SIG-M5 (cell line): ENCODE measurements at places on chromosomes 7 and 10.

DNA sequence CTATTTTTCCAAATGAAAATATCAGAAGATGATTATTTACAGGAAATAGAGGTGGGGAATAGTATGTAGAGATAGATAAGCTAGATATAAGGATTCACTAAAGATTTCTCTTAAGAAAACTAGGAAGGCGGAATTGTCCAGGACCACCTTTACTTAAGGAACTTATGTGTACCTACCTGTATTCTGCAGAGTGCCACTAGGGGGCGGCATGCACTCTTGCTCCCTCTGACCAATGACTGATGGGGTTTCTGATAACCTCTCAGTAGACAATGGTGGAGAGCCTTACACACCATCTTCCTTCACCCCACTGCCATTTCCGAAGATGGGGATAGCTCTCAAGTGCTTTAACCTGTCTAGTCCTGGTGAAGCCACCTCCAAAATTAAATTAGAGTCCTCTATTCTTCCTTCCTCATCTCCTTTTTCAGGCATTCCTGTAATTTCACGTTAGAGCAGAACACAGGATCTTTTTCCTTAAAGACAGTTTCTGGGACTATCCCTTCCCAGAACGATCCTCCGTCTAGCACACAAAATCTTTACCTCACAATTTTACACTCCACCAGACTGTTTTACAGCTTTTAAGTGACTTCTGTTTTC, 453.1 kb downstream of the SORCS1 start:
- DNase-seq: no peak

DNA sequence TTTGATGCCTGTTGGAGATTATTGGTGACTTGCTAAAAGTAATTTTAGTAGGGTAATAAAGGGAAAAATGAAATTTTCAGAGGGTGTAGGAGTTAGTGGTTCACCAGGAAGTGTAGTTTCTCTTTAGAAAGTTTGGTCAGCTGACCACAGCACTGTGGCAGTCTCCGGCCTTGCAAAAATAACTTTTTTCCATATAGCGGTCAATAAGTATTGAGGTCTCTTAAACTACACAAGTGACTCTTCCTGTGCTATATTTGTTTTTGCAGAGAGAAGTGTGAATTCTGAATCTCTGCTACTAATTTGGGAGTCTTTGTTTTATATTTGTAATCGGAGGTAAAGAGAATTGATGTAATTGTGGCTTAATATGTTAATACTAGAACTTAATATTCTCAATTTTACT, 24.3 kb downstream of the PTPN12 start:
- no peak for DNase-seq

- no peak for DNase-seq
Measured at GRCh38 chr10:94439275-94439861, 37.0 kb downstream of the TBC1D12 start.

GRCh38 chr10:3836222-3836820, 51.3 kb upstream of the KLF6 start:
- DNase-seq: no peak

DNA sequence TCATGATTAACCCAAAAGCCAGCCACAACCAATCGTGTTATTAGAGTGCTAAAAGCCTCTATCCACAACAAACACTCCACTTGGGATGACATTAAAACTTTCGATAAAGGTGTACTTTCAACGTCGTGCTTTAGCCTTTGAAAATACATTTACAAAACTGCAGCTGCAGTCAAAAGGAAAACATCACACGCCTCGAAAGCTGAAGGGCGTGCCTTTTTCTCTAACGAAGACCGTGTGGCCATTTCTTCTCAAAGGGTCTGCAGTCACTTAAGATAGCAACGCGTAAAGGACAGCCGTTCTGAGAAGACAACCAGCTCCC, 1.1 kb downstream of the ARHGAP12 start:
- no peak for DNase-seq

DNA sequence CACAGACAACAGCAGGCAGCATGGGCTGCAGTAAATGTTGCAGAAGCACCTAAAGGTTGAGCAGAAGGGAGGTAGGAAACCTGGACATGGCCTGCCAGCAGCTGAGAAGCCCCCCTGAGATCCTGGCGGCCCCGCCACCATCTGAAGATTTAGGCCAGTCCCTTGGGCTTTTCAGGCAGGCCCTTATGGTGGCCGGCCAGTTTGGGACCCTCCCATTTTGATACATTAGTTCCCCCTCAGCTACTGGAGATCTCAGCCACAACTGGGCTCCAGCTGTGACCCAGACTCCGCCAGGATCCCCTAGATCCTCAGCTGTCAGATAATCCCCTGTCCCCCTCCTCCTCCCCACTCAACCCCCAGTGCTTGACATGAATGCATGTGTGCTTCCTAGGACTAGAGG, 34.4 kb downstream of the ZNF783 start:
- DNase-seq: no peak

GRCh38 chr10:29826221-29826620, 191.4 kb upstream of the SVIL start:
- no peak for DNase-seq

DNA sequence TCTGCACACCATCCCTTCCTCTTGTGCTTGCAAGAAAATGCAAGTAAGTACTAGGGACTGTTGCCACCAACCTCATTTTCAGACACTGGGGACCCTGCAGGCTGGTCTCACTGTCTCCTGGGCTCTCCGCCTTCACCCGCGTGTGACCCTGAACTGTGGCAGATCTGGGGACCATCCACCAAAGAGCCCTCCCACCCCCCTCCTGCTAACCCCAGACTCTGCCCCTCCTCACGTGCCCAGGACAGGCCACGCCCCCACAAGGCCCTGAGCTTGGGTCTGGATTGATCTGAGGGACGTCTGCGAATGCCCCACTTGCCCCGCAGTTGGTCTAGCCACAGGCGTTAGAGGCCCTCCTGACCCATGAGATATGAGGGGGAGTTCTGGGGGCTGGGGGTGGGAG, 8.1 kb downstream of the CNPY1 start:
- no peak for DNase-seq

GRCh38 chr10:116134322-116134721, 138.7 kb downstream of the GFRA1 start:
- DNase-seq: no peak

- DNase-seq: no peak
Measured at GRCh38 chr10:88392222-88392621, 190.9 kb downstream of the RNLS start.

DNA sequence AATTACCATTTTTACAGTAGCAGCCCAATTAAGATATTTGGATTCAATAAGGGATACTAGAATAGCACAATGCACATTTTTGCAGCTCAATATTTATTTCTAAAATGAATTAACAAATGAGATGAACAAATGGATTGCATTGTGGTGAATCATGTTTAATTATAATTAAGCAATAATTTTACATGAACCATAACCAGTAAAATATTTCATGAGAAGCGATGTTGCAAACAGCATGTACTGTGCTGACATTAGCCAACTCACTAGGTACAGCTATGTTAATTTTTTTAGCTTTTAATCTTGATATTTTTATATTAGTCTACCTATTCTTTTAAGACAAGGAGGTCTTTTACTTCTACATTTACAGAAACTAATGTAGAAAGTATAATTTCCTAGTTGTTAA, 399.1 kb upstream of the AKR1E2 start:
- DNase-seq: no peak

GRCh38 chr7:81810476-81811155, 40.8 kb upstream of the HGF start:
- DNase-seq: peak; percentile 59

- DNase-seq: no peak
Measured at GRCh38 chr7:74258639-74259038, 4.4 kb upstream of the RFC2 start.

- DNase-seq: no peak
Measured at GRCh38 chr10:23522345-23522744, 83.5 kb downstream of the OTUD1 start.

DNA sequence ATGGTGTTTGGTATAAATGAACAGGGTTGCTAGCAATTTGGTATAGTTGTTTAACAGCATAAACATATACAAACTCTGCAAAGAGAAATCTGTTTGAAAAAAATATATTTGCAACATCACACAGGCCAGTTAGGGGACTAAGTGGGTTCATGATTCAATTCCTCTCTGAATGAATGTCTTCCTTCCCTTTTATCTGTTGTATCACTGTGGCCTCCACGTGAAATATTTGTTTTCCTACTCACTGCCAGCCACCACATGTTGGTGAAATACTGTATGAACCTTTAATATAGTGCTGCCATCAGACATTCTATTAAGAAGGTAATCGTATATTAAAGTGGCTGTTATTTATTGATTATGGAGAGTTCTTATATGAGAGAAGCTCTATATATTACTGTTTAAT, 157.0 kb downstream of the ARID5B start:
- DNase-seq: no peak

DNA sequence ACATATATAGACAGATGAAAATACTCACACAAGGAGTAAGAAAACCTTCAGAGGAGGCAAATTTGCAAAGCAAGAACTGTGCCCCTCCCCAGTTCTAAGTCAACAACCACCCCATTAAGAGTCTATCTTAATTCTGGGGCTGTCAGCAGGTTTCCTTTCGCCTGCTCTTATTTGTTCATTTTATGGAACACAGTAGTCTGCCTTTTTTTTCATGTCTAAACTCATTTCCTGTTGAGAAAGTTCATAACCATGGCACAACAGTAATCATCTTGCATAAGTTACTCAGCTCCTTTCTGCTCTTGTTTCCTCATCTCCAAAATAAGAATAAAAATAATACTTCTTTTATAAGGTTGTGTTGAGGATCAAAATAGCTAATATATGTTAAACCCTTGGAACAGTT, 25.8 kb upstream of the AMPH start:
- peak; percentile 4 for DNase-seq

GRCh38 chr10:97042716-97043562, 142.8 kb downstream of the SLIT1 start:
- DNase-seq: no peak

DNA sequence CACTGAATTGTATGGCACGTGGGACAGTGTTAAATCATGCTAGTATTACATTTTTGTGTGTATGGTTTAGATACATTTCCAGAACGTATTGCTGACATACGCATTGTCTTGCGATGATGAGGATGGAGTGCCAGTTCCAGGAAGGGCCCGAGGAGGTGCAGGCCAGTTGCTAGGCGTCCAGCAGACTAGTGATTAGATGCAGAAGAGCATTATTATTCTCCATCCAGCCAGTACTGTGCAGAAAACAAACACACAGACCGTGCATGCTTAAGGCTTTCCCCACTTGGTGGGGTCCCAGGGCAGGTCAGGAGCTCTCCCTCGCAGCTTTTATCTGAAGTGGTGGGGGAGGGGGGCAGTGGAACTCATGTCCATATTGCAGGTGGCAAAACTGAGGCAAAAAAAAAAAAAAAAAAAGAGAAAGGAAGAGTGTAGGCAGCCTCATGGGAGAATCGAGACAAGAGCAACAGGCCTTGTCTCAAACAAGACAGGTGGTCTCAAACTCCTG, 189.2 kb downstream of the CAMK1D start:
- no peak for DNase-seq

DNA sequence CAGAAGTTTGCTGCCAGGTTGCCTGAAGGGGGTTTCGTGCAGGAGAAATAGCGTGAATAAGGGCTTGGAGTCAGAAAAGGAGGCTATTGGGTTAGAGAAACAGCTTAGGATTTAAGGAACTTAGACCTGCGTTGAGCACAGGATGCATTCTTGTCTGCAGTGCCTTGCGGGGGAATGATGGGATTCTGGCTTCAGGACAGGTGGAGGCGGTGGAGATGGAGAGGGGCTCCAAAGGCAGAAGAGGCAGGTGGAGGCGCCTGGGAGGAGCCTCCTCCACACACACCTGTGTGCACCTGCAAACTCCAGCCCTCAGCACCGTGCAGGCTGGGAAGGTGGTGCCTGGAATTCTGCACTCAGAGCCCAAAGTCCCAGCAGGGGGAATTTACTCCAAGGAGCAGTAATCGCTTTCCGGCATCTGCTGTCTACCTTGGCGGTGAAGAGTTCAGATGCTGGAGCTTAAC, 1.8 kb downstream of the CLIP2 start:
- DNase-seq: no peak

- DNase-seq: no peak
Measured at GRCh38 chr10:128165536-128165935, 39.3 kb upstream of the MKI67 start.

GRCh38 chr7:71132377-71133231, 660 bp downstream of the GALNT17 start:
- no peak for DNase-seq

DNA sequence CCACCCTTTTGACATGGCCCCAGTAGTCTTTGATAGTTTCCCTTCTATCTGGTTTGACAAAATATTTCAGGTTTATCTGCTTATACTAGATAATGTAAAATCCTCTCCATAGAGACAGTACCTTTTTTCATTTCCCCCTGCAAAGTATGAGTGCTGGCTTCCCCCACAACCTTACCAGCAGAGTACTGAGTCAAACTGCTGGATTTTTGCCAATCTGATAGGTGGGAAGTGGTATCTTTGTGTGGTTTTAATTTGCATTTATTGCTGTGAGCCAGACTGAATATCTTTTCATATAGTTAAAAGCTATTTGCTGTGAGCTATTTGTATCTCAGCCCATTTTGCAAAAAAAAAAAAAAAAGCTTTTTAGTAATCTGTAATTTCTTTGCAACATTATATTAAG, 32.1 kb upstream of the HECTD2 start:
- no peak for DNase-seq

DNA sequence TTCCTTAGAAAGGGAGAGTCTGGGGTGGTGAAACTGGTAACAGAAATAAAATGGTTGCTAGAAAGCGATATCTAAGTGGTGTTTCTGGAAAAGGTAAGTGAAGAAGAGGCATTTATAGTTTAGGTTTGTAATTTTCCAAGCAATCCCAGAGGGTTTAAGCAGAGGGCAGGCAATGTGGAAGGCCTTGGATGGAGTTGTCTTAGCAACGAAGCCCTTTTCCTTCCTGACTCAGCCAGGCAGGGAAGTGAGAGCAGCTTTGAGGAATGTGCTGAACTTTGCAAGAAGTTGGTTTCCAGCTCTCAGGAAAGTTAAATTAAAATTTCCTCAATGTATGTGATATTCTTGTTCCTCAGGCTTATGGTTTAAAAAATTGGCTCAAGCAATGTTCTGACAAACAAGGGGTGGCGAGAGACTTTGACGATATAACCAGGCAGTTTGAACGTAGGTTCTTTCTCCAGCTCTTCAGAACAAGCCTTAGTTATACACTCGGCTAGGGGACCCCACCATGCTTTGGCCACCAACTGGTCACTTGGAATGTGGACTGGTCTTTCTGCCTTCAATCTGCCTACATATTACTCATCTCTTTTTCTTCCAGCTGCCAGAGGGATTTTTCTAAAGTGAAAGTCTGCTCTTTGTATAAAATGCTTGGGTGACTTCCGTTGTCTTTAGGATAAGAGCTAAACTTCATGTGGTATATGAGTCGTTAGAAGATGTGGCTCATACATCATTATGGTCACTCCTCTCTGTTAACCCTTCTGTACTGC, 66.9 kb upstream of the SLC25A13 start:
- no peak for DNase-seq

- no peak for DNase-seq
Measured at GRCh38 chr10:133529576-133529946, 2.4 kb downstream of the CYP2E1 start.
